ENCODE measurements at places on chromosomes 7 and 10.
A peak's percentile ranks its signal among the peaks of the same experiment; 100 is the strongest.

DNA sequence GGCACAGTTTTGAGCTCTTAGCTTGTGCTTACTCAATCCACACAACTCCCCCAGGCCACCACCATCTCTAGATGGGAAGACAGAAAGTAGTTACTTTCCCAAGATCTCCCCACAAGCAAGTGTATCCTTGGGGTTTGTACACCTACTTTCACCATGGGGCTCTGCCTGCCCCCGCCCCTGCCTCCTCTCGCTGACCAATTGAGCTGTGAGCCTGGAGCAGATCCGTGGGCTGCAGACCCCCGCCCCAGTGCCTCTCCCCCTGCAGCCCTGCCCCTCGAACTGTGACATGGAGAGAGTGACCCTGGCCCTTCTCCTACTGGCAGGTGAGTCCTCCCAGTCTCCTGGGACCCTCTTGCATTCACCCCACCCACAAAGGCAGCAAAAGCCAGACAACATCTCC, 2.0 kb downstream of the FXYD4 start:
- DNase-seq: no peak

DNA sequence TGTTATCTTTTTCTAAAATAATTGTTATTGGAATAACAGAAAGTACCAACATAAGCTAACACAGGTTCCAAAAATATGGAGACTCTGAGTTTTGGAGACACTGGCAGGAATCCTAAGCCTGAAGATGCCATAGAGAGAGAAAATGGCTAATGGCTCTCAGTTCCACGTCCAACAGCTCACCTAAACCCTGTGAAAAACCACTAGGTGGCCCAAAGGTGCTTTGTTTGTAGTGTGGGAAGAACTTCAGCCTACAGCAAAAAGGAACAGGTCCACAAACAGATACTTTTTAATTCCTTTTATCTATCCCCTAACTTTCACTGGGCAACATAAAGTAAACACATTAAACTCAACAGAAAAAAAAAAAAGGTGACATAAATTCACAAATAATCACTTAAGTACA, 272.3 kb downstream of the SEMA3D start:
- no peak for DNase-seq

GRCh38 chr7:131497454-131497853, 59.0 kb downstream of the PODXL start:
- DNase-seq: no peak

DNA sequence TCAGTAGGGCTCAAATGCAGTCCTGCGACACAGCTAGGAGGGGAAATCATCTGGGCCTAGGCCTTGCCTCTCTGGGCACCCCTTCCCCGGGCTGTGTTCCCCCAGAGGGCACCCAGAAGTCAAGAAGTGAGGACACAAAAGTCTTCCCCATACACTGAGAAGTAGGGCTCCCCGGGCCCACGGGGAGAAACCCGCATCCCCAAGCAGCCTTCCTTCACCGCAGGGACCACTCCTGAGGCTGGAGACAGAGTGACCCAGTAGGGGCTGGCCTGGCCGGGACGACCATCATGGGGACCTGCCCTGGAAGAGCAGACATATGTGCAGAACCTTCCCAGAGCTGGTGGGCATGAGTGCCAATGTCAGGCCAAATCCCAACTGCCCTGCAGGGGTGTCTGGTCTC, 163.5 kb downstream of the GFRA1 start:
- no peak for DNase-seq

DNA sequence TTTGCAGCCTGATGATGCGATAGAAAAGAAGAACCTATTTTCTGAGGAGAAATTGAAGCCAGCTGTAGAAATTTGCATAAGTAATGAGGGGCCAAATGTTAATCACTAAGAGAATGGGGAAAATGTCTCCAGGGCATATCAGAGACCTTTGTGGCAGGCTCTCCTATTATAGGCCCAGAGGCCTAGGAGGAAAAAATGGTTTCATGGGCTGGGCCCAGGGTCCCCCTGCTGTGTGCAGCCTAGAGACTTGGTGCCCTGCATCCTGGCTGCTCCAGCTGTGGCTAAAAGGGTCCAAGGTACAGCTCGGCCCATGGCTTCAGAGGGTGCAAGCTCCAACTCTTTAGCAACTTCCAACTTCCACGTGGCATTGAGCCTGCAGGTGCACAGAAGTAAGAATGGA, 123.4 kb downstream of the STK31 start:
- DNase-seq: no peak

DNA sequence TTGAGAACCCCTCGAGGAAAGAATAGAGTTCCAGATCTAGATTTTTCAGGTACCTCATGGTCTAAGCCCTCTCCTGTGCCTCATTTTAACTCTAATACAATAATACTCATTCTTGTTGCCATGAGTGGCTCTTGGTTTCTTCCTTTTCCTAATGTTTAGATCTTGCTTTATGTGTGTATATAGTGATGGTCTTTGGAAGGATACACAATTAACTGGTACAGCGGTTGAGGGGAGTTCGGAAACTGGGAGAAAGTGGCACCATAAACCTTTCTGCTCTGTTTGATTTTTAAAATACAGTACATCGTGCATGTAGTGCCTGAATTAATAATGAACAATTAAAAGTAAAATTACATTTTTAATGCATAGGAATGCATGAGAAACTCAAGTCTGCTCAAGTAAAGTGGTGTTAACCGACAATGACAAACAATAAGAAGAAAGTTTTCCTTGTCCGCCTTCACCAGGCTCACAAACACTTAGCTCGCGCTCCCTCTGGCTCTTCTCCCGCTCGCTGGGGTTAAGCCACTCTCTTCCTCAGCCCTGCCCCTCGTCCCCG, 386 bp upstream of the EIF4EBP2 start:
- DNase-seq: no peak

DNA sequence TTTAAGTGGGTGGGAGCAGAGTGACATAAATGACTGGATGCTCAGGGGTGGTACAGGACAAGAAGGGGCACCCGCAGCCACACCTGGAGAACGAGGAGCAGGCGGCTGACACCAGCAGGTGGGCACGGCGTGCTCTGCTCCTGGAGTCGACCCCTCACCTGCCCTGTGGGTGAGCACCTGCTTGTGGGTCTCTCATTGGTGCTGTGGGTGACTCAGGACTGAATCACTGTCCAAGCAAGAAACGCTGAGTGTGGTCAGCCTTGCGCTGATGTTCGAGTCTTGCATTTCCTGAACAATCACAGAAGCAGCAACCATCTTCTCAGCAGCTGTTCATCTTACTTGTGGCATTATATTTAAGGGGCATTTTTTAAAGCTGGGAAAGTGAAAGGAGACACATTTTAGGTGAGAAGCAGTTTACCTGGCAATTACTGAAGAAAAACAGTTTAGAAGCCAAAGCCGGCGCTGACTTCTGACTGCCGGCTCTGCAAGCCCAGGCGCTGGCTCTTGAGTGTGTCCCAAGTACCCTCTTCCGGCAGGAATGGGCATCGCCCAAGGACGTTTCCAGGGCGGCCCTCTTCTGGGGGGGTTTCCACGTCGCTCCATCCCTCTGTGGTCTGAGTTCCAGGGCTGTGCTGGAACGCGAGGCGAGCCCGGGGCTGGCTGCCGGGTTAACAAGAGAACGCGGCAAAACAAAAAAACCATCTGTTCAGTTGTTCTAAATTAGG, 145.2 kb upstream of the PFKP start:
- no peak for DNase-seq

DNA sequence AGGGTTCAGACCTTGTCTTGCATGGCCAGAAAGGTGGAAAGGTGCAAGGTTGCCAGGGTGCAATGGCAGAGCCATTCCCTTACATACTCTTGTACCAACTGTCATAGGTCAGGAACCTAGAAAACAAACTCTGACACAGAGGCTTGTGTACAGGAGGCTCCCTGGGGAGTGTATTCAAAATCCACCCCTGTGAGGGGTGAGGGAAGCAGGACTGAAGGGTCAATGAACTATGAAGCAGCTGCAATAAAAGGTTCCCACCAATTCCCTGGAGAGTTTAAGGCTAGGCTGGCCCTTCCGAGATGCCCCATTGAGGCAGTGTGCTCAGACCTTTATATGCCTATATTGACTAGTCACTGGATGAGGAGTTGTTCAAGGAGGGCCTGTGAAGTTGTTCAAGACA, 13.9 kb upstream of the CUZD1 start:
- no peak for DNase-seq

DNA sequence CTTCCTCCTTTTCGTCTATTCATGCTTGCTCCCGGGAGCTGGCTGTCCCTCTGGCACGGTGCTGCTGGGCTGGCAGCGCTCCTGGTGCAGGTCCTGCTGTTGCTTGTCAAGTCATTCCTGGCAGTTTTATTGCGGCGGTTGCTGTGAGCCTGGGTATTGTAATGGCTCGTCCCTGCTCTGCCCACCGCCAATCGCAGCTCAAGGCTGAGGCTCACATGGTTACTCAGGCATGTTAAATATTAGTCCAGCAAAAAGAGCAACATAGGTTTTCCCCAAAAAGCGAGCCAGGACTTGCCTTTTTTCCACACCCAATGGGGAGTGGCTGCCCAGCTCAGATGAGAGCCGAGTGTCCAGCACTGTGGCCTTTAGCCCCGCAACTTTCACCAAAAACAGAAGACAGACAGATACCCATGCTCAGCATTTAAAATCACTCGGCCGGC, 492.9 kb upstream of the FOXK1 start:
- DNase-seq: no peak

- DNase-seq: no peak
Observed at GRCh38 chr10:17673471-17674061, 29.6 kb downstream of the STAM start.

- DNase-seq: no peak
Observed at GRCh38 chr7:35720032-35720431, 25.1 kb upstream of the HERPUD2 start.

GRCh38 chr7:112876877-112877276, 86.7 kb upstream of the TMEM168 start:
- DNase-seq: no peak

GRCh38 chr7:82723411-82723810, 279.8 kb upstream of the CACNA2D1 start:
- no peak for DNase-seq

- no peak for DNase-seq
Observed at GRCh38 chr10:47245731-47246350, 54.2 kb upstream of the GDF10 start.

DNA sequence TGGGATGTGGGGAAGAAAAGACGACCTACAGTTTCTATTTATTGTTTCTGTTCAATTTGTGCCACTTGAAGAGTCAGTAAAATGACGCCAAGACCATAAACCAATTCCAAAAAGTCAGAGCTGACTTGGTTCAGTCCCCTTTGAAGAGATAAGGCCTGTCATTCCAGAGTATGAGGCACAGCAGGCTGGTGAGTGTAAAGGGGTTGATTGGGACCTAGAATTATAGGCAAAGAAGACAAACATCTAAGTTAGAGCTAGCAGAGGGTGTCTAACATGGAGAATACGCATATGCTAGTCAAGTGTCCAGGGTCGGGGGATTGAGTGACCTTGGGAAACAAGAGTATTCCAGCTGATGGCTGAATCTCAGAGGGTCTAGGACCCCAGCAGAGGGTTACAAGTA, 23.6 kb downstream of the NRP1 start:
- DNase-seq: no peak

DNA sequence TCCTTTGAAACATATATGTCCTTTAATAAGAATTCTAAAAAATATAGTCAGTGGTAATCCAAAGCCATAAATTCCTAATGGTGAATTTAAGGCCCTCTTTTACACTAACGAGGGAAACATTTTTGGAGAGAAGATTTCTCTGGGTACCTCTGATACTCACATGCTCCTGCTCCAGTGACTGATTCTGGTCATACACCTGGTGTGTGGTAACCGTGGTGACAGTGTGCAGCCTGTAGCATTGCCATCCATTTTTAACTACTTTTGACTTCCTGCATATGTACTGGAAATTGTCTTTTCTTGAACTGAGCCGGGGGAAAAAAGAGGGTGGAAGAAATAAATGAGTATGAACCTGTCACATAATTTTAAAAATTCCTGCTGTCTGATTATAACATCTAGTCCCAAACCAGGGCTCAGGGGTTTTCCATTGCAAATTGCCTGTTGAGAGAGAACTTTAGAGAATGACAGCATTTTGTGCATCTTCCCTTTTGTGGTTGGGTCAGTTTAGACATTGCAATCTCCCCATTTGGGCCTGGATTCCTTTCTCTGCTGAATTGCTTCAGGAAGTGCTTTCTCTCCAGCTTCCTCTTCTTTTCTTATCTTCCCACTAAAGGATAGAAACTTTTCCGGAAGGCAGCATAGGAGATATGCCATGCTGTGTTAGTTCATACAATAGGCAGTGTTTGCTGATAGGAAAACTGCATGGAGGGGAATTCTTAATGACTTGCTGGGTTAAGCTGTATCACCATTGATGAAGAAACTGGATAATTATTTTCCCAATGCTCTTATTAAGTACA, 125.5 kb downstream of the GRM3 start:
- no peak for DNase-seq

- peak; percentile 78 for DNase-seq
Observed at GRCh38 chr10:13717936-13718772, 131.4 kb downstream of the PRPF18 start.

DNA sequence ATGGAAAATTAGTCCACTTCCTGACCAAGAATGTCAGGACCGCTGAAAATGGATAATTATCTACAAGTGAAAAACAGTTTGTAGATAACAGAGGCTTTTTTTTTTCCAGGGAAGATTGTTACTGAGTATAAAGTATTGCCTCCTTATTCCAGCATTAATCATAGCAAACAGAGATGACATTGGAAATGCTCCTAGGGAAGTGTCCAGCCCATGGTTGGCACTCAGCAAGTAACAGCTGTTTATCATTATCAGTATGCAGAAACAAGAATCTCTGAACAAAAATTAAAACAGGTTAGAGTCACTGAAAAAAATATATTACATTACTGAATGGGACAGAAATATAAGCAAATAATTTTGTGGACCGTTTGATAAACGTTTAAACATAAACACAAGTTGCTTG, 14.6 kb downstream of the FGL2 start:
- DNase-seq: no peak

- DNase-seq: no peak
Observed at GRCh38 chr10:20618011-20618547, 279.0 kb downstream of the NEBL start.

GRCh38 chr10:111996103-111996502, 187.5 kb downstream of the GPAM start:
- DNase-seq: no peak

- no peak for DNase-seq
Observed at GRCh38 chr7:33721895-33722294, 183.4 kb upstream of the BMPER start.

- peak; percentile 67 for DNase-seq
Observed at GRCh38 chr10:6920072-6921019, 340.3 kb upstream of the PRKCQ start.

GRCh38 chr7:139916717-139917395, 87.8 kb downstream of the TBXAS1 start:
- no peak for DNase-seq

GRCh38 chr10:69801434-69802315, at the start of gene COL13A1:
TSS of gene COL13A1 (plus strand) at chr10:69801906. CDS start at chr10:69802424, 518 bp downstream.
- DNase-seq: no peak

DNA sequence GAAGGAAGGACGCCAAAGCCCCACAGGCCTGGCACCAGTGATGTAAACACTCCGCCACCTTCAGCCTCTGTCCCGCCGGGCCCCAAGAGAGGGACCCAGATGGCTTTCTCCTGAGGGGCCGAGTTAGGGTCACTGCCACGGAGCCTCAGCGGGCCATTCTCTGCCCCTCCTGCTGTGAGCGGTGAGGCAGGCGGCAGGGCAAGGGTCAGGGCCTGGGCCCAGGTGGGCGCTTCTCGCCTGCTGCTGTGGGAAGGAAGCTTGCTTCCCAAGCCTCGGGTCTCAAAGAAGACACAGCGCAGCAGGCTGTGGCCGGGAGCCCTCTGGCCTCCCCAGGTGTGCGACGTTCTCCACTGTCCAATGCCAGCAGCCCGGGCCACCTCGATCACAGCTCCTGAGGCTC, 84.8 kb downstream of the PROSER2 start:
- DNase-seq: no peak
